Renal cortex interstitium (tissue), 15 donors: ENCODE measurements at places on chromosomes 2 and 18.

- DNase-seq = no peak
Measured at GRCh38 chr2:19048593-19049266, 309.7 kb downstream of the OSR1 start.

DNA sequence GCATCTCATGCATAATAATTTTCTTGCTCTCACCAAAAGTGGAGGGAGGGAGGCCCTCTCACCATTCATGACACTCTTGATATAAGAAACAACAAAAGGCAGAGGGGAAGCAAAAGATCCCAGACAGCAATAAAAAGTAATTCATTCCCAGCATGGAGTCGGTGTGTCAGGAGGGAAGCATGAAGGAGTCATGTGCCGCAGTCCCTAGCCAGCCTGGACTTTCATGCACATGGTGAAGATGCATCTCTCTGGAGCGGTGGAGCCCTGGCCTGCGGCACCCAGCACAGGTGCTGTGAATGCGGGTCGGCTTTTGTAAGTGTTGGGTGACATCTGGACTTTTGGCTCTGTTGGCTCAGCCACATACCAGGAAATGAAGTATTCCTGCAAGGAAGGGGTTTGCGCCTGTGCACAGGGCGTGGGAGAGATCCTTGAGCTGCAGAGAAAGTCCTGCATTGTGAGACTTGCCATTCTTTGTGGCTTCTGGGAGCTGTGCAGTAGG, 119.4 kb downstream of the COPS8 start:
- DNase-seq = no peak

GRCh38 chr2:62660582-62661262, 44.8 kb upstream of the EHBP1 start:
- DNase-seq = no peak

GRCh38 chr2:176856683-176857082, 355.9 kb upstream of the HNRNPA3 start:
- DNase-seq = no peak

DNA sequence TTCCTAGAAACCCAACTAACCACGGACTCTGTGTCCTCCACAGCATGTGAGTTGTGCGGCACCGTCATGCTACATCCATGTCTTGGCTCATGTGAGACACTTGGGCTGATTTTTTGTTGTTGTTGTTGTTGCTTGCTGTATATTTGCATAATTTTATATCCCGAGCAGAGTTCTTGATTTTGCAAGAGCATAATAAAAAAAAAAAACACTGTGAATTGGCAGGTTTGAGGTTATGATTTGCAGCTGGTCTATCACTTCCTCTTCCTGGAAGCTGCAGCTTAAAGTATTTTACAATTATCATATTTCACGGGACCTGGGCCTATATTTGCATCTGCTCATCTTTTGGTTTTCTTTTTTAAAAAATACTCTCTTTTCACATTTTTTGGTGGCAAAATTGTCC, 142.3 kb upstream of the NRP2 start:
- DNase-seq = no peak

- no peak for DNase-seq
Measured at GRCh38 chr2:135320465-135321355, 210.3 kb downstream of the ZRANB3 start.

DNA sequence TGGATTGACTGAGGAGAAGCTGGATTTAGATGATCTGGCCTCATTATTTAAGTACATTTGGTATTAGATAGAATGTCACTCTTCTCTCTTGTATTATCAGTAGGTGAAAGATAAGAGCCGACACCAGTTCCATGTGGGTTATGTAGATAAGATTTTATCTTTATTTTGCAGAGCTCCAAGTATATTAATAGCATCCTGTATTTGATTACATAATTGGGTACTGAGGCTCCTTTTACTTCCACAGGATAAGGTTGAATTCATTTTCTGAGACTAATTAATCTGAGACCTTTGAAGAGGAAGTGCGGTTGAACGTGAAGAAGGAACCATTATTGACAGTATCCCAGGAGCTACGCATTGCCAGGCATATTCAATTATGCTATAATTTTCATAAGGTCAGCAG, 32.8 kb upstream of the CD226 start:
- no peak for DNase-seq

GRCh38 chr2:230913406-230914143, 11.5 kb downstream of the GPR55 start:
- DNase-seq = no peak

DNA sequence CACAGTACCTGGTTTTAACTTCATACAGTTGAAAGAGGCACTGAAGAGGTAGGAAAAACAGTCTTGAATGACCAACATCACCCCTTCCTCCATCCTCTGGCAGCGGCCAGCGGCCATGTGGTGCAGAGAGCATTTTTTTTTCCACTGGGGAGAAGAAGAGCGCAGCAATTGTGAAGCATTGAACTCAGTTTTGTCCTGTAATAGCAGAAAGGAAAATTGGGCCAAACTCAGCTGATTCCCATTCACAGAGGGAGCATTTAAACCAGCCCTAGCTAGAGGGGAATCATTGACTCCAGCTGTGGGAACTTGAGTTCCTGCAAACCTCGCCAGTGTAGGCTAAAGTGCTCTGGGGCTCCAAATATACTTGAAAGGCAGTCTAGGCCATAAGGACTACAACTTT, 316.6 kb upstream of the CHST9 start:
- DNase-seq = no peak

DNA sequence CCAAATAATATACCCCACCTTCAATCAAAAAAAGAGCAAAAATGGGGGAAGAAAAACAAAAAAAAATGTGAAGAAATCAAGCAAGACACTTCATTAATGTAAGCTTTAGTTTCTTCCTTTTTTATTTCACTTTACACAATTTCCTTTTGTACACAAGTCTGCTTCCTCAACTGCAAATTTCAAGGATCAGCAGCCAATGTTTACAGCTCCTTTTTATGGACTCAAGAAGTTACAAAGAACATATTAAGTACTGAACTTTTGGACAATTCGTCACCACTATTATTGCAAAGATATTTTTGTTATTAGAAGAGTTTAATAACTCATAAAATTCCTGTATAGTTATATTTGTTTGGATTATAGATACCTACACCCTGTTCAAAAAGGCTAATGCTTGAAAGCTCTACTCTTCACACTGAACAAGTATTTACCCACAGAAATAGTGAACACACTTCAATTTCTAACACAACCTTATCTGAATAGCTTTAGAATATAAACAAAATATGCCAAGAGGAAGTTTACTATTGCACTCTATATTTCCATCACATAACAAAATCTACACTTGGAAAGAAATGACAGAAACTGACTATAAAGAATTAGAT, 658.7 kb upstream of the CNTNAP5 start:
- no peak for DNase-seq

- DNase-seq = no peak
Measured at GRCh38 chr2:6554466-6554865, 311.2 kb downstream of the CMPK2 start.

- no peak for DNase-seq
Measured at GRCh38 chr2:866009-866680, 84.5 kb upstream of the SNTG2 start.

DNA sequence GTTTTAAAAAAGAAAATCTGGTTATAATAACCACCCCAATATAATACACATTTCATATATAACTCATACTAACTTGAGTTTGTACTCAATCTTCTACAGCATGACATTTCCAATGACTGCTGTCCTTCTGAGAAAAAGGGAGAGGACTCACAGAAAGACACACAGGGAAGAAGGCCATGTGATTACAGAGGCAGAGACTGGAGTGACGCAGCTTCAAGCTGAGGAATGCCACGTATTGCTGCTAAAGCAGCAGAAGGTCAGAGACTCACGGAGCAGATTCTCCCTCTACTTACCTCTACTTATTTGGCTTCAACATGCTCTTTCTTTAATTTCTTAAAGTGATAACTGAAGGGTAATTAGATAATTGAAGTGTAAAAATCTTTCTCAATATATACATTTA, 753.5 kb upstream of the PKDCC start:
- no peak for DNase-seq

DNA sequence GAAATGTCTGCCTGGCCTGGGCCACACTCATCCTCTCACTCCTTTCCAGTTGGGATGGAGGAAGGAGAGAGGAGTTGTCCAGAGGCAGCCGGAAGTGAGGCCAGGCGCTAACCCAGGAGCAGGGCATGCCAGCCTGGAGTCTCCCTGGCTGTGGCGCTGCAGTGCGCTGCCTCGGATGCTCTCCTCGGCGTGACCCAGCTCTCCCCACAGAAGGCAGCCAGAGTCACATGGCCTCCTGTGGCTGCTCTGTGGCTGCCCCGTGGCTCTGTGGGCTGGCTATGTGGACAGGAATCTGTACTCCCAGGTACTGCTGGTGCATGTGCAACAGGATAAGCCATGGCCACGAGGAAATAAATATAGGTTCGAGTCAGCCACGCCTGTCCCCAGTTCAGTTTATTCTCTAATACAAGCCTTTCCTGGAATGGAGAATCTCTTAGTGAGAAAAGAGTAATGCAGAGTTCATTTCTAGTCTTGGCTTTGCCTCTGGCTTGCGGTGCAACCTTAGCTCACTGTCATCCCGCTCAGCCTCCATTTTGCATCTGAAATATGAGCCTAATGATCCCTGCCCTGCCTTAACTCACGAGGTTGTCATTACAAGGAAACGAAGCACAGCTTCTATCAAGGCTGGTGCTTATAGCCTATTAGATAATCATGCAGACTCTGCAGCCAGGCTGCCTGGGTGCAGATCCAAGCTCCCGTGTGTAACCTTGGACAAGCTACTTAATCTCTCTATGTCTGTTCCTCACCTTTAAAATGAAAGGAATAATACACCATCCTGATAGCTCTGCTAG, 106.3 kb downstream of the ANTXR1 start:
- no peak for DNase-seq

GRCh38 chr18:36525913-36526312, 228.4 kb downstream of the FHOD3 start:
- DNase-seq = no peak

GRCh38 chr18:22613058-22613690, 195.5 kb upstream of the CTAGE1 start:
- no peak for DNase-seq

- DNase-seq = no peak
Measured at GRCh38 chr2:149559341-149560068, 28.1 kb downstream of the MMADHC start.

DNA sequence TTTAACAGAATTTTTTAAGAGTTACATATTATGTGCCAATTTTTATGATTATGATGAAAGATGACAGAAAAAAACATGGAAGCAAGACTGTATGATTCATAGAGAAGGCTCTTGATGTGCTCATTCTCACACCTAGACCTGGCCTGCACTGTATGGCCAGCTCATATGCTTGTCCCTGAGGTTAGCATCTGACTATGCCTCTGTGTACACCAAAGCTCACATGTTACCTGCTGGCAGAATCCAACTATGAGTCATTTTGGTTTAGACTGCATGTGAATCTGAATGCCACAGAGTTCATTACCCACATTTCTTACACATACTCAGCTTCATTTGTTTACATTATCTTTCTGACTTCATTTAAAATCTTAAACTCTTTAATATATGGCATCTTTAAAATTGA, 139.0 kb downstream of the DSC3 start:
- DNase-seq = no peak

GRCh38 chr18:59690186-59690982, 6.8 kb downstream of the CCBE1 start:
- DNase-seq = no peak

GRCh38 chr2:196949116-196949515, 22.6 kb upstream of the PGAP1 start:
- no peak for DNase-seq

DNA sequence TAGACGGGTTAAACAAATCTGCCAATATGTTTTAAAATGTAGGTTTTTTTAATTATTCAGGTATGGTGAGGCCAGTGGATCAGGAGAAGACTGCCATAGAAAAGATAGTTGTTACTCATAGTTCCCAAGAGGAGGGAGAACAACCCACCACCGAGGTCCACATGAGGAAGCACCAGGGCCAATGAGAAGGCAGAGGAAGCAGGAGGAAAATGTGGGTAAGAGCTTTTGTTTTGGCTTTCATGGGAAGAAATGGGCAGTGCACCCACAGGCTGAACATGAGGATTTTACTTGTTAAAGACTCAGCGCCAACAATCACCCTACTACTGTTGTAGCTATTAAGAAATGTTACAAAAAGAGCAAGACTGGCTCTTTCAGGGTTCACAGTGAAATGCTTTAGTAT, 191.8 kb upstream of the HNMT start:
- DNase-seq = no peak

DNA sequence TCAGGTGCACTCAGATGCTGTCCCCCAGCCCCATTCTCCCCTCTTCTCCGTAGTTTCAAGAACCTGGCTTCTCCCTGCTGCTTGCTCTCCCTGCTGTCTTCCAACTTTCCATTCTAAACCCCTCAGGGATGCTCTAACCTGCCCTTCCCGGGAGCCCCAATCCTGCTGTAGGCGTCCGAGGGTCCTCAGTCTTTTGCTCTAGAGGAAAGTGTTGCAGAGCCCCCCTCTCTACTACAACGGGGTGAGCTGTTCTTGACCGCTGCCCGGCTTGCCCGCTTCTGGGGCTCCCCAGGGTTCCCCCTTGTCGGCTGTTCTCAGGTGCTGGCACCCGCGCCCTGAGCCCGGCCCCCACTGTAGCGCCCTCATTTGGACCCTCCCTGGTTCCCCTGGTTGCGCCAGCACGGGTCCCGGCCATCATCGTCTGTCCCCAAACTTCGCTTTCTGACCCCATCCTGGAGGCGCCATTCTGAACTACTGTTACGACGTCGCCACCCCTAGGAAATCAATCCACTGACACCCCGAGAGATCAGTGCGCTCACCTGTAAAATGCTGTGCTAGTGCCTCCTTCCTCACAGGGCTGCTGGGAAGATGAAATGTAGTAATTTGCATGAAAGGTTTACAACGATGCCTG, 31.9 kb upstream of the REG3G start:
- DNase-seq = no peak

- DNase-seq = no peak
Measured at GRCh38 chr2:42804338-42804737, 12.0 kb upstream of the HAAO start.

- DNase-seq = no peak
Measured at GRCh38 chr2:119008108-119008507, 66.1 kb downstream of the MARCO start.

GRCh38 chr18:51110073-51110797, 80.2 kb downstream of the SMAD4 start:
- DNase-seq = no peak

GRCh38 chr18:46750626-46751025, 6.2 kb downstream of the ST8SIA5 start:
- no peak for DNase-seq

DNA sequence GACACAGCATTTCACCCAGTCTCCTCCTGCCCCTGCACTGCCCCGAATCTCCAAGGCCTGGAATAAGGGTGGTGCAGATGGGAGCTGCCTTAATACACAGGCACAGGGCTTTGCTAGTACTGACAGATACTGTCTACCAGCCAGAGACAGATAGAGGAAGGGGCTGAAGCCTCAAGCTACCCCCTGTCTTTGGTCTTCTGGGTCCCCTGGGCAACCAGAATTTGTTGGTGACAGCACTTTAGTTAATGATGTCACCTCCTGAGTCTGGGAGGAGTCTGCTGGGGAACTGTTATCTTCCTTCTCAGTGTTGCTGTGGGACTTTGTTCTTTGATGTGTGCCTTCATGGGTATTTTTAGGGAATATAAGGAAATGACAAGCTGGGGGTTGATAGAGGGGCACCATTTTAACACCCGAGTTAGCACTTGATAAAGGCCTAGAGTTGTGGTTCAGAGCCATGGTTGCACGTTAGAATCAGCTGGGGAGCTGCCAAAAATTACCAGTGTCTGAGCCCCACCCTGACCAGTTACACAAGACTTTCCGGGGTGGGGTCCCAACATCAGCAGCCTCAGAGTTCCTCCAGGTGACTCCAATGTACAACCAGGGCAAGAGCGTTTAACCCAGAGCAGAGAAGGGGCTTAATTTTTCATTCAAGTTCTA, 136.8 kb downstream of the SMAD7 start:
- no peak for DNase-seq

- no peak for DNase-seq
Measured at GRCh38 chr2:235826826-235827225, 333.0 kb downstream of the AGAP1 start.
